ENCODE measurements at places on chromosomes 5 and 9.

DNA sequence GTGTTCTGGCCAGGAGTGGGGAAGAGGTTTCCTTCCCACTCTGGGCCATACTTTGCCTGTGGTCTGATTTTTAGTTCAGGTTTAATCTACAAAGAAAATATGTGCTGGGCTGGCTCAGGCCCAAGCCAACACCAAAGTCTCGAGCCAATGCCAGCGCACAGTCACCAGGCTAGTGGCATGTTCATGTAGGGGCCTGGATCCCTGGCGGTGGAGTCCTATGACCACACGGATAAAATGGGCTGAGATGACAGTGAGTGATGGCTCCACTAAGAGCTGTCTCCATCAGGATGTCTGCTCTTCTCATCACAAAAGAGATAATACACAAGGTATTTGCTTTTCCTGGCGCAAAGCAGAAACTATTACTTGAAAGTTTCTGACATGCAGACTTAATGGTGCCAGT lies 92.9 kb upstream of the PTPN3 start:
- DNase-seq, result no peak

GRCh38 chr9:27719711-27720110 lies 146.4 kb upstream of the C9orf72 start:
- no peak for DNase-seq

GRCh38 chr9:132384376-132384775 lies 22.3 kb downstream of the TTF1 start:
- DNase-seq, result no peak

GRCh38 chr9:21580636-21581378 lies 98.7 kb upstream of the IFNE start:
- no peak for DNase-seq

DNA sequence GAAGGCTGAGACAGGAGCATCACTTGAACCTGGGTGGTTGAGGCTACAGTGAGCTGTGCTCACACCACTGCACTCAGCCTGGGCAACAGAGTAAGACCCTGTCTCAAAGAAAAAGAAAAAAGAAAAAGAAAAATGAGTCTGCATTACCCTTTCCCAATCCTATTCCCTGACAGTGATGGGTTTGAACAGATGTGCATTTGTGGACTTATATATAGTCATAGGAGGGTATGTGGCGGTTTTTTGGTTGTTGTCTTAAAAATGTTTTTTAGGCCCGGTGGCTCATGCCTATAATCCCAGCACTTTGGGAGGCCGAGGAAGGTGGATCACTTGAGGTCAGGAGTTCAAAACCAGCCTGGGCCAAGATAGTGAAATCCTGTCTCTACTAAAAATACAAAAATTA lies 13.4 kb downstream of the HDHD3 start:
- no peak for DNase-seq

DNA sequence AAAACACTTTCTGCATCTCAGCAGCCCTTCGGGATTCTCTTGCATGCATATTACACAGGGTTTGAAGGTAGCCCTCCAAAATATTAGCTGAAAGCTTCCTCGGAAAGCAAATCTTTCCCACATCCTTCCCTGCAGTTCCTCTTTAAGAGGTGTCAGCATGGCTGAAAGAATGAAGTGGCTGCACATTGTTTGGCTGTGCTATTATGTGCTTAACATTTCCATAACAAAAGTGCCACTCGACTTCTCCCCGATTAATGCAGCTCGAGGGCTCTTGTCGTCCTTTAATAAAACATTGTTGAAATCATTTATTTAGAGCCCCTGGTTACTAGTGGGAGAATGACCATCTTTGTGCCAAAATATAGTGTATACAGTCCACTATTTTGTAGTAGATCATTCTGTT lies 6.5 kb downstream of the GAS1 start:
- DNase-seq, result no peak

- DNase-seq, result peak; percentile 29
These were observed 1.9 kb upstream of the IDNK start for GRCh38 chr9:83620841-83621636.

GRCh38 chr5:41908374-41909079 lies 4.4 kb downstream of the RIMOC1 start:
- no peak for DNase-seq

GRCh38 chr9:37421914-37422288 lies 595 bp upstream of the GRHPR start:
- no peak for DNase-seq

DNA sequence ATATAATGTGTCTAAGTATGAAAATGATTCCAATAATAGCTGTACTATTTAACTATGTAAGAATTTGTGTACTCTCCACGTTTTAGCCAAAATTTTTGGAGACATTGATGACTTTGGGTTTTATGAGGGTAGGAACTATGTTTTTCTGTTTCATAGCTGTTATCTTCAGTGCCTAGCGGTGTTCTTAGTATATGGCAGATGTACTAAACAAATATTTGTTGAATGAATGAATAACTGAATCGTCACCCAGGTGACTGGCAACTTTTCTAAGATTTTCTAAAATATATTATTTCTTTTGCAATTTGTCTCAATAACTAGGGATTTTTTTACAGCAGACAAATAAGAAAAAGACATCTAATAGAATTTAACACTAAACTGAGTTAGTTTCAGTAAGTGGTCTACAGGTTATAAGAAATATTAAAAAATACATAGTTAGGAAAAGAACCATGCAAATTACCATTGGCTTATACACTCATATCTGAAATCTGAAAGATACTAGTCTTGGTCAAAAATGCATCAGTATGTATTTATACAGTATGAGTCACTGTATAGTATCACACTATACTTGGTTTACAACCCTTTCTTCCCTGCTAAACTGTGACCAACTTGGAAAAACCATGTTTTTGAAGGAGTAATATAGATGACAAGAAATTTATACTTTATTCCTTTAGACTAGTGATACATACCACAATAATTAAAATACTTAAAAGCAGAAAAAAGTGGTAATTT lies 10.5 kb upstream of the ERCC6L2 start:
- no peak for DNase-seq

DNA sequence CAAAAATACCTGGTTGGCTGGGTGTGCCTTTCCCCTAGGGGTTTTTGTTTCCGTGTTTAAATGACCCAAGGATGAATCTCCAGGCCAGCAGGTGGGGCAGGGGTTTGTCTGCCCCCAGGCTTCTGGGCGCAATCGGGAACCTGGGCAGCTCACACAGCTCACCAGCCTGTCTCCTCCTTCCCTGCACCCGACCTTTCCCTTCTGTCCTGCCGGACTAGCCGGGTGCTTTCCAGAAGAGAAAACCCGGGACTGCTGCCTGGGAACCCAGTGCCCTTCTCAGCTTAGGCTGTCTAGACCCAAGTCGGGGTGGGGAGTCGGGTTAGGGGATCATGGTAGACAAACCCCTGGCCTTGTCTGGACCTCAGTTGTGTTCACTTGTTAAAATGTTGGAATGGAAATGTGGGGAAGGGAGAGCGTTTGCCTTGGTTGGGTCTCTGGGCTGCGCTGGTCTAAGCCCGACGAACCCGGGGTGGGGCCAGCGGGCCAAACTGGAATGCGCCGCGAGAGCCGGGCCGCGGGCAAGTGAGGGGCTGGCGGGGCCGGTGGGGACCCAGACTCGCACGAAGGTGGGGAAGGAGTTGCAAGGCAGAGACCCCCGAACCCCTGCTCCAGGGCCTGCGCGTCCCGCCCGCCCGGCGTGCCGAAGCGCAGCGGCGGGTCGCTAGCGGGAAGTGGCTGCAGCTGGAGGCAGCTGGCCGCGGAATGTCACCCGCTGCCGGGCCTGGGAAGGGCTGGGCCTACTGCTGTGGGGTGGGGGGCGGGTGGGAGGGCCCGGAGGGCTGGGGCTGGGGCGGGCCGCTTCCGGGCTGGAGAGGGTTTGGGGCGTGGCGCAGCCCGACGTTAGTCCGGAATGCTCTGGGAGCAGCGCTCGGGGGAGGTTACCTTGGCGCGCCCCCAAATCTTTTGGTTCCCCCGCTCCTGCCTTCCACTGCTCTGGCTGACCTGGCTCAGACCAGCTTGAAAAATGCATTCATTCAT lies 84.6 kb downstream of the DAB2IP start:
- DNase-seq, result no peak

DNA sequence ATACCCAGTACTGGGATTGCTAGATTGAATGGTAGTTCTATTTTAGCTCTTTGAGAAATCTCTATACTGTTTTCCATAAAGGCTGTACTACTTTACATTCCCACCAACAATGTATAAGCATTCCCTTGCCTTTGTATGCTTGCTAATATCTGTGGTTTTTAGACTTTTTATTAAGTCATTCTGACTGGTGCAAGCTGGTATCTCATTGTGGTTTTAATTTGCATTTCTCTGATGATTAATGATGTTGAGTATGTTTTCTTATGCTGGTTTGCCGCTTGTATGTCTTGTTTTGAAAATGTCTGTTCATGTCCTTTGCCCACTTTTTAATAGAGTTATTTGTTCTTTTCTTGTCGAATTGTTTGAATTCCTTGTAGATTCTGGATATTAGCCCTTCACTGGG lies 512.7 kb upstream of the PAPPA start:
- DNase-seq, result no peak

- DNase-seq, result no peak
These were observed 324.6 kb downstream of the MLLT3 start for GRCh38 chr9:20297646-20298084.

Measured in CD4-positive, alpha-beta T cell treated with Interleukin-15 for 4 hours (primary cell).